Fibroblast of skin of abdomen (primary cell): ENCODE measurements at places on chromosomes 5 and 9.

- no peak for DNase-seq
These were observed 201.3 kb downstream of the MCTP1 start for GRCh38 chr5:95083606-95084005.

DNA sequence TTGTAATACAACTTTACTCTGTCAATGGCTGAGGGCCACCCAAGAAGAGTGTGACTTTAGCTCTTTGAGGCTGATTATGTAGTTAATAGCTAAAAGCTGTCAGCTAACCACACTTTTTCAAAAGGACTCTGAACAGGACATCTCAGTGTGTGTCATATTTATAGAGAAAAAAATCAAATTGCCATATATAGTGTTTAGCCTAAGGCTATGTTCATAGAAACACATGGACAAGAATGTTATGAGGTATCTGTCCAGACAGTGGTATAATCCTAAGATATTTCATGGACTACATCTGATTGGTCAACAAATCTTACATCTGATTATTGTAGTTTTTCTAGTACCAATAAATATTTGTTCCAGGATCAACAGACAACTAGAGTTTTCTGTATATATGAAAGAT lies 42.1 kb upstream of the CDH18 start:
- DNase-seq: no peak

DNA sequence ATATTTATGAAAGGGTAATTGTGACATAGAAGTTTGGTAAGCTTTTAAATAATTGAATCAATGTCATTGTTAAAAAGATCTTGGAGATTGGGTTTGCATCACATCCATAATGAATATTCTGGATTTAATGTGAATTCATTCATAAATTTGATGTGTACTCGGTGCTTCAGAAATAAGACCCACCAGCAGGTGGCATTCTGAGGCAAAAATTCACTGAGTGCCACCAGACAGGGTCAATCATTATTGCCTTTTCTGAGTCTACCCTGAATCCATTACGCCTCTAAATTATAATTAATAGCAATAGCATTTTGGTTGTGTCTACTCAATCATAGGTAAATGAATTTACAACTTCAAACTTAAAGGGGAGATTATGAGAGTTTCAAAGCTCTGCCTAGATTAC lies 1.0 kb downstream of the TRPC7 start:
- no peak for DNase-seq

- DNase-seq: no peak
These were observed 67.2 kb upstream of the PANK3 start for GRCh38 chr5:168646335-168646734.

DNA sequence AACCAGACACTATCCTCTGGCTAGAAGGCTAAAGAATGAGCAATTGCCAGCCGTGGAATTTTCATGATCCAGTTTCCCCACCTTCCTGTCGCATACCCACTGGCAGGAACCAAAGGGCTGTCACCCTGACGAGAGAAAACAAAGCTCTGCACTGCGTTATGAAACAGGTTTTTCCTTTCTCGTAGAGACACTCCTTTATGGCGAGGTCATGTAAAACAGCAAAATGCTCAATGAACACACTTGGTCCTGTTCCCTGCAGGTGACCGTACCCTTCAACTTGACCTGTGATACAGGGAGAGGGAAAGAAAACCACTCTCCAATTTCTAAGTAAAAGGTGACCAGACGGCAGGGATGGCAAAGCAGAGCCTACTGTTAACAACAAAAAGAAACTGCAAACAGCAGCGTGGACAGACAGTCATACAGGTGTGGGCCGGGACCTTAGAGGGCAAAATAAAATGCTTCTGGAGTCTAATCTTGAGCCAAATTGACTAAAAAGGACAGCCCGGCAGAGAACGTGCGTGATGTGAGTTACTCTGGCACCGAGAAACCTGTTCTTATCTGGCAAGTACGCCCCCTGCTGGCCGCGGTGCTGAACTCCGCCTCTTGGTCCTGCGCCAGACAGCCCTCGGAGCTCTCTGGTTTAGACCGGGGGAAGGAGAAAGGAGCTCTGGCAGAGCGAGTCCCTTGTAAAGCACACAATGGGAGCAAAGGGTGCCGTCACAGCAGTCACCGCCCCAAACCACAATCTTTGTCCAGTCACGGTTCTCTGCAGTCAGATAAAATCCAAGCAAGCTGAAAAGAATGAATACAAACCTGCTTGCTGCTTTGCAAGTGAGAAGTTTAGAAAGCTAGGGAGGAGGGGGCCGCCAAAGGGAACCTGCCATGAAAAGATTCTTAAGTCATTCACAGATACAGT lies 98.9 kb downstream of the EFNA5 start:
- DNase-seq: peak; percentile 82

- no peak for DNase-seq
These were observed 126.1 kb upstream of the EFNA5 start for GRCh38 chr5:107796797-107797196.

DNA sequence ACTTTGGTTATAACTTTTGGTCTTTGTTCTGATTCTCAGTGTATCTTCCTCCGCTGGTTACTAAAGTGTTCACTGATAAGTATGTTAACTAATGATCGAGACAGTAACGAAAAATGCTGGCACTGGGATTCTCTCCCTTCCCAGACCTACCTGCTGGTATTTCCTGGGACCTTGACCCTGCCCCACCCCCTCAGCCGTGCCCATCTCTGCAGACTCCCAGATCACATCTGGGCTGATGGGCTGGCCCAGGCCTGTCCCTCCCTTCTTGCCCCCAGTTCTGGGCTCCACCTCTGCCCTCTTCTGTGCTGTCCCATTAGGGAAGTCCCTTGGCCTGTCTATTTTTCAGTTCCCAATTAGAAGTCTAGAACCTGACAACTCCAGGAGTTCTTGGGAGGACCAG lies 46.9 kb downstream of the NEURL1B start:
- no peak for DNase-seq

GRCh38 chr9:36950389-36950788 lies 83.7 kb downstream of the PAX5 start:
- no peak for DNase-seq

DNA sequence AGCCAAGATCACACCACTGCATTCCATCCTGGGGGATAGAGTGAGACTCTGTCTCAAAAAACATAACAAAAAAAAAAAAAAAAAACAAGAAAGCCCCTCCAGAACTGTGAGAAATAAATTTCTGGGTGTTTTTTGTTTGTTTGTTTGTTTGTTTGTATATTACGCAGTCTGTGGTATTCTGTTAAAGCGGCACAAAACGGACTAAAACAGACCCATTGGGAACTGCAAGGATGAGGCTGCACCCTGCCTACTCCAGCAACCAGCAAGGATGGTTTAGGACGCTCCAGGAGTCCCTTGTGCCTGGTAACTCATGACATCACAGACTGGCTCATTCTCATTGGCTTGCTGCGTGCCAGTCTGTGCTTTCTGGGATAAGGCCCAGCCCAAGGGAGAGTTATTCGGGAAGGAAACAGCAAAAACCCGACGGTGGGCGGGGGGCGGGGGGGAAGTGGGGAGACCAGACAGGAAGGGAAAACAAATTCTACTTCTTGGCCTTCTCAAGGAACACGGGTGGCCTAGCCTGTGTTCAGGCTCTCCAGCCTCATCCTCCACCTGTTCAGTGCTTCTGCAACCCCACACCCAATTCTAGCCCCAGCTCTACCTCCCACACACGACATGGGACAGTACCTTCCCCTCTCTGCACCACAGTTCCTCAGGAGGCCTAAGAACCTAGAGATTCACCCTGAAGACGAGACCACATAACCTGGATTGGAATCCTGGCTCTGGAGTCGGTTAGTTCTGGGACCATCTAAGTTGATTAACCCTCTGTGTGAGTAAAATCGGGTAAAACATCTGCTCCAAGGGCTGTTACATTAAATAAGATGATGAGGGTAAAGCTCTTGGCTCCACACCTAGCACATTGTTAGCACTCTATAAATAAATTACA lies 2.8 kb downstream of the CD74 start:
- DNase-seq: peak; percentile 81

- DNase-seq: no peak
These were observed 65.8 kb downstream of the NFIB start for GRCh38 chr9:14248149-14248548.

- DNase-seq: no peak
These were observed 104.0 kb upstream of the POU5F2 start for GRCh38 chr5:93845376-93845775.

DNA sequence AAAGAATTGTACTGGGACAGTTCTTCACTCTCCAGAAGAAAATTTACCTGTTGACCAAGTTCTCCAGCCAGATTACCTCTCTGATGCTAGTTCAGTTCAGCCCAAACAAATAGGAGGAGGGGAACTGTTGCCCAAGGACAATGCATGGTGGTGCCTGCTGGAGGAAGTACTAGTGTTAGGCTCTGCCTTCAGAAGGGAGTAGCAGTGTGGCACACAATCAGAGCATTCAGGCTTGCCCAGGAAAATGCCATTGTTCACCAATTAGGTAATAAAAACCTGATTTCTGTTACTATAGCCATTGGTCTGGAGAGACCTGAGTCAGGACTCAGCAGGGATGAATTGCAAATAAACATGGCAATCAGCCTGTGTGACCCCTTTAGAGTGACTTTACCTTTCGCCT lies 720.8 kb upstream of the ZNF608 start:
- DNase-seq: no peak
